ENCODE measurements at places on chromosomes 11 and 22. TPM values are rescaled to one million over a fixed set of nuclear protein-coding genes. Genes with fewer than 3 reads are reported as not detected.

- DNase-seq = no peak
Measured at GRCh38 chr11:112318184-112318591, 57.5 kb upstream of the PLET1 start.

DNA sequence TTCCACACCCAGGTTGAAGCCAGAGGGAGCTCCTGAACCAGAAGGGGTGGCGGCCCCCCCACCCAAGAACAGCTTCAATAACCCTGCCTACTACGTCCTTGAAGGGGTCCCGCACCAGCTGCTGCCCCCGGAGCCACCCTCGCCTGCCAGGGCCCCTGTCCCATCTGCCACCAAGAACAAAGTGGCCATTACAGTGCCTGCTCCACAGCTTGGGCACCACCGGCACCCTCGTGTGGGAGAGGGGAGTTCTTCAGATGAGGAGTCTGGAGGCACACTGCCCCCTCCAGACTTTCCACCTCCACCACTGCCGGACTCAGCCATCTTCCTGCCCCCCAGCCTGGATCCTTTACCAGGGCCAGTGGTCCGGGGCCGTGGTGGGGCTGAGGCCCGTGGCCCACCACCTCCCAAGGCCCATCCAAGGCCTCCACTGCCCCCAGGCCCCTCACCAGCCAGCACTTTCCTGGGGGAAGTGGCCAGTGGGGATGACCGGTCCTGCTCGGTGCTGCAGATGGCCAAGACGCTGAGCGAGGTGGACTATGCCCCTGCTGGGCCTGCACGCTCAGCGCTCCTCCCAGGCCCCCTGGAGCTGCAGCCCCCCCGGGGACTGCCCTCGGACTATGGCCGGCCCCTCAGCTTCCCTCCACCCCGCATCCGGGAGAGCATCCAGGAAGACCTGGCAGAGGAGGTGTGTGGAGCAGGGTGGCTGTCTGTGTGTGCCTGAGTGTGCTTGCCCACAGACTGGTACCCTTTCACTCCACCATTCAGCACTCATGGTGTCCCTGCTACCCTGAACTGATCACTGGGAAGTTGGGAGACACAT, 6.7 kb downstream of the PHOX2A start:
- DNase-seq = no peak

DNA sequence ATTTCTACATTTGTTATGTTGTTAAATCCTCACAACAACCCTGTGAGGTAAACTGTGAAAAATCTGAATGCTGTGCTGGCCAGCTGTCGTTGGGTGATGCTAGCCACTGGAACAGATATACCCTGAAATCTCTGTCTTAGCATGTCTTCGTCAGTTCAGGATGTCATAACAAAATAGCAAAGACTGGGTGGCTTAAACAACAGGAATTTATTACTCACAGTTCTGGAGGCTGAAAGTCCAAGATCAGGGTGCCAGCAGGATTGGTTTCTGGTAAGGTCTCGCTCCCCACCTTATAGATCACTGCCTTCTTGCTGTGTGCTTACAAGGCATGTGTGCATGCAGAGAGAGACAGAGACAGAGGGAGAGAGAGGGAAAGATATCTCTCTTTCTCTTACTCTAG, 211.7 kb downstream of the C11orf91 start:
- DNase-seq = no peak

DNA sequence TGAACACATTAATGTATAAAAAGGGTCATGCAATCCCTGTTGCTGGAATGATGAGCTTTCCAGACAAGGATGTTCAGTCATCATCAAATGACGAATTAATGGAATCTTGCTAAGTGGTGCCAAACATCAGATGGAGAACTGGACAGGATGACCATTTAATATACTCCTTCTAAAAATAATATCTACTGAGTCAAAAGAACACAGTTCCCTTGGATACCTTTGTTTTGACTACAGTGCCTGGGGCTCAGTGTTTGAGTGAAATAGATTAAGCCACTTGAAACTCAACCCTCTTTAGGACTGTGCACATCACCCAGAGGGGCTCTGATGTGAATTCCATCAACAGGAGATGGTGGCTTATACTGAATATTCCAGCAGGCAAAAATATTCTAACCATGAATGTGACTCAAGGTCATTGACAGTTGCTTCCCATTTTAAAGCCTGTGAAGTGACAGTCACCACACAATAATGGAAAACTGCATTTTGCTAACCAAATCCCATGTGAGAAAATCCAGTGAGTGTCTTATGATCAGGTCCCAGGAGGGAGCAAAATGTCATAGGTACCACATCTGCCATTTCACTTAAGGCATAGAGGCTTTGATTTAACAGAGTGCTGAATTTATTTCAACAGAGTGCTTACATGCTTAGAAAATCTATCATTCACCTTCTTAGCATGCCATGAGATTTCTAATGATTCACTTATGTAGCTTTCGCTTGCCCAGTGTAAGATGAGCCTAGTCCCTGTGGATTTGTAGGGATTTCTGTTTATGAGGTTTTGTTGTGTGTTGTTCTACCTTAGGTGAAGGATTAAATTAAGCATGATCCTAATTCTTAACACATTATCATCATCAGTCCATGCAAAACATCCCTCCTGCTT, 41.3 kb upstream of the SLN start:
- DNase-seq = no peak

DNA sequence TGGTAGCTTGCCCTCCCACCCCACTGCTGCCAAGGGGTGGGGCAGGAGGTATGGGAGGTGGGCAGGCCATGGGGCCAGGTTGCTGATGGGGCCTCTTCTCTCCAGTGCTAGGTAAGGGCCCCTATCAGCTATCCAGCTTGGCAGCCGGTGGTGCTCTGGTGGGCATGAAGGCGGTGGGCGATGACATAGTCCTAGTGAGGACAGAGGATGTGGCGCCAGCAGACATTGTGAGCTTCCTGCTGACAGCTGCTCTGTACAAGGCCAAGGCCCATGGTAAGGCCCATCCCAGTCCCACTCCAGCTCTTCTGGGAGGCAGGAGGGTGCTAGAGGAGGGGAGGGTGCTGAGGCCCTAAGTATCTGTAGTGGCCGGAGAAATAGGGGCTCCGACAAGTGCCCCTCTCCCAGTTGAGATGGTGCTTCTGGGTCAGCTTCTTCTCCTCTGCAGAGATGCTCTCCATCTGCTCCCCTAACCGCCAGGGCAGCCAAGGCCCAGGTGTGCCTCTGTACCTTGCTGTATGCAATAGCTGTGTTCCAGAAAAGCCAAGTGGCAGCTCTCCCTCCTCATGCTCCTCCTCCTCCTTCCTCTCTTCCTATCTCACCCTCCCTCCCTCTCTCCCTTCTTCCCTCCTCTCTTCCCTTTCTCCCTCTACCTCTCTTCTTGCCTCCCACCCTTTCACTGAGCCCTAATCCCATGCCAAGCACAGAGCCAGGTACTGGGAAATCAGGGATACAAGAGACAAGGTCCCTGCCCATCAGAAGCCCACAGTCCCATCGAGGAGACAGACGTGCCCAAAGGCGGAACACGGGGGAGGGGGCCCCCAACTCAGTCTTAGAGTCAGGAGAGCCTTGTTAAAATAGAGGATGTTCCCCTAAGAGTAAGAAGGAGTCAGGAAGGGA, 55.3 kb downstream of the OTOG start:
- DNase-seq = no peak

DNA sequence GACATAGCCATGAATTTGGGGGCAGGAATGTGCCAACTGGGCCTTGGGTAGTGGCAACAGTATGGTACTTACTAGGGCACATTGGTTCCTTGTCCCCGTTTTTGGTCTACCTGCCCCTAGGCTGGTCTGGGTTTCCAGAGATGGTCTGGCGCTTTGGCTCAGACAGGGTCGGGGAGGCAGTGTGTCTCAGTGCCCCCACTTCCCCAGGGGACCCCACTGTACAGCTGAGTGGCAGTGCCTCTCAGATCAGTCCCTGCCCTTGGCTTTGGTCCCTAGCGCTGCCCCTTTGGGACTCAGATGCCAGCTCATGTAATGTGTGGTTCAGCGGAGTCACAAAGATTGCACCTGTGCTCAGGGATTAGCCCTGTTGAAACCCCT, 3.3 kb downstream of the RIC8A start:
- DNase-seq = no peak

GRCh38 chr11:48022445-48022844, 42.1 kb downstream of the PTPRJ start:
- no peak for DNase-seq

GRCh38 chr22:44648085-44648820, 53.8 kb upstream of the PRR5 start:
- no peak for DNase-seq

GRCh38 chr22:46234969-46235368, 15.1 kb downstream of the CDPF1 start:
- DNase-seq = no peak

DNA sequence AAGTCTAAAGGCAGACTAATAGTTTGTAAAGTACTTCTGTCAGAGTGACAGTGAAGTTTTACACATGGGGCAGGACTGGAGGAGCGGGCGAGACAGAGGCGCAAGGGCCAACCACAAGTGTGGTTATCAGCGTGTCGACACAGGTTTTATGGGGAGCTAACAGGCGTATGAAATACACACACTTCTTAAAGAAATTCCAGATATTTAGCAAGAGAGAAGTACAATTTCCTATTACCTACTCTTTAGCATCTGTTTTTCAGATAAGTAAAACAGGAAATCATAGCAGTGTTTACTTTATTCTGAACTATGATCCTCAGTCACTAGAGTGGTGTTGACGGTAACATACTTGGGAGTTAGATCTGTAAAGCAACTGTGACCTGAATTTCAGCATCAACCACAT, 22.5 kb downstream of the VSIG10L2 start:
- peak; percentile 78 for DNase-seq

DNA sequence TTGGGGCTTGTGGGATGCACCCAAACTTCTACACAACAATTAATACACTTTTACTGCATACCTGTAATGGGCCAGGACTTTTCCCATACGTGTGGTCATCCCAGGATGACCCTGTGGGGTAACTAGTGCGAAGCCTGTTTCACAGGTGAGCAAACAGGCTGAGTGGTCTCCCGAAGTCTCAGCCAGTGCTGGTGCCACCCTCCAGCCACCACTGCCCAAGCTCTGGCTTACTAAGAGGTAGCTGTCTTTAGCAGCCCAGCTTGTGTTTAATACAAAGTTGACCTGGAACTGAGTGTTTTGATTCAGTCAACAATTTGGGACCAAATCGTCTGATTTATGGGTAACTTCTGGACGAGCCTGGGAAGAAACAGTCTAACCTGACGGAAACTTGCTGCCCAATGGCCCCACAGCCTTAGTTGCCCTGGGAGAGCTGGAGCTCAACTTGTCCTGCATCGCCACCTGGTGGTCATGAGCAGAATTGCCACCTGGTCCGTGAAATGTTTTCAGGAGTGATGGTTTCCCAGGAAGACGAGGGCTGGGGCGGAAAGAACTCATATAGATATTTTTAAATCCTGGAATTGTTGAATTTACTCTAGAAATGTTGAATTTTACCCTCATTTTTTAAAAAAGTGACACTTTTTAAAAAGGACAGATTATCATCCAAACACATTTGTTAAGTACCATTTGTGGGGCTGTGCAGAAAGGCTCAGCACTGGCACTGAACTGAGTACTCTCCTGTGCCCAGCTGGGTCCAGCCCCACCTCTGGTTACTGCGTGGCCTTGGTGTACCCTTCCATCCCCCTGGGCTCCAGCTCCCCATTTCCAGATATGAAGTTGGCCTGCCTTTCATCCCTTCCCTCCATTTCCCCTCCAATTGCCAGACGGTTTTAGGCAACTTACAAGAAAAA, 95.5 kb upstream of the PARVA start:
- peak; percentile 79 for DNase-seq

GRCh38 chr11:15912825-15913224, 443.5 kb downstream of the SOX6 start:
- no peak for DNase-seq

DNA sequence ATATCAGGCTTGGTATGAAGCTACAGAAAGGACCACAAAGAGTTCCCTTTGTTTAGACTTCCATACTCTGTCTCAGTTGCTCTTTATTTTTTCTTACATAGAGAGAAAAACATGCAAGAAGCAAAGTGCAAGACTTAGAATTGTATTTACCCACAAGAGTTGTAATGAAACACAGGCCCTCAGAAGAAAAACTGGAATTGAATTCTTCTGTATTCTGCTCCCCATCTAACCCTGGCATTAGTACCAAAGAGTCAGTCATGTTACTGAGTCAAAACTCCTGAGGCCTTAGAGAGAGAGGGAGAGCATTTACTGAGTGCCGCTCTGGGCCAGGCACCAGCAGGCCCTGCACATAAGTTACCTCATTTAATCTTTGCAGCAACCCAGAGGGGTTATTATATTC, 43.9 kb upstream of the DLAT start:
- no peak for DNase-seq

- no peak for DNase-seq
Measured at GRCh38 chr11:77142091-77142975, 14.3 kb downstream of the MYO7A start.

- DNase-seq = no peak
Measured at GRCh38 chr11:32658639-32659406, 75.2 kb downstream of the EIF3M start.

GRCh38 chr11:3155216-3155615, 9.9 kb downstream of the OSBPL5 start:
- DNase-seq = no peak

DNA sequence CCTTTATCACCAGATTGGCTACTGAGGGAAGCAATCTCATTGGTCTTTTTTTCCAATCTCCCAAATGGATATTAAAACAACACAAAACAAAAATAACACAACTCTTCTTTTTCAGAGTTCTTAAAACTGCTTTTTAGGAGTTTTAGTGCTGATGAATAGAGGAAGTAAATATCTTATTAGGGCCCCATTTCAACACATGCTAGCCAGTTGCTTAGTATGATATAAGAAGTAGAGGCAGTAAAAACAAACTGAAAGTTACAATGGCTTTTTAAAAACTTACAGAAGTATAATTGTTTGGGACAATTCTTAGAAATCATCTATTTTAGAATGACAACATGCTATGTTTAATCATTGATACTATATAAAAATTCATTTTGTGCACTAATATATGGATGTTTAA, 3.4 kb downstream of the C11orf71 start:
- DNase-seq = no peak

DNA sequence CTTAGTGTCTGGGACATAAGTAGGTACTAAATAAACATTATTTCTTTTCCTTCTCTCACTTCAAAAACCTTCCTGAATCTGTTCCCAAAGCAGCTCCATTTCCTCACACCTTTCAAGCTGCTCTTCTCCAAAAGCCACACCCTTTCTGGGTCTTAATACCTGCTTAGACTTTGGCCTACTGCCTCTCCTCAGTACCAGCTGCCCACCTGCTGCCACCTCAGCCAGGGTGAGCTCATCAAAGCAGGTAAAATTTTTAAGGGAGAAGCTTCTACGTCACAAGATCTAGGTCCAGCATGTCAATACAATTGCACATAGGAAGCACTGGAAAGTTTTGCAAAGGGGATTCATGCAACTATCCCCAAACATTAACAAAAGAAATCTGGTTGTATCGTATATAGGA, 108.4 kb downstream of the RPL27A start:
- no peak for DNase-seq

DNA sequence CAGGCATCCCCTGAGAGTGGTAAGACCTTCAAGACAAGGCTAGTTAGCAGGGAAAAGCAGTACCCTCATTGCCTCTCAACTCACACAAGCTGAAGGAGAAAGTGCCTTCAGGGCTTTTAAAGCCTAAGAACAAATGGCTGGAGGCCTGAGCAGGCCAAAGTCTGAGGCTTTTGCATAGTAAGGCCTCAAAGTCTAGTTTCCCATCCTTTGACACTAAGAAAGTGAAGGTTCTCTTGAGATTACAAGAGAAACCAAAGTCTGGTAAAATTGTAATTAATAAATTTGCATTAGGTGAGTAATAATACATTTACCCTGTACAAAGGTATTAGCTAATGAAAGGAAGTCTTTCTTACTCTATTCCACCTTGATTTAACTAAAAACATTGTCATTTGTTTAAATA, 47.0 kb upstream of the CCDC89 start:
- no peak for DNase-seq

The BIRC3 gene
- polyA plus RNA-seq = 2.4 TPM

The CATSPERZ gene
- 0.15 TPM for polyA plus RNA-seq

The DDIAS gene
- polyA plus RNA-seq = 9.0 TPM

The FOLR2 gene
- polyA plus RNA-seq = 16.1 TPM

The HSPB2 gene
- polyA plus RNA-seq = 6.1 TPM

All from right lung (tissue), 10 donors.